ENCODE measurements at places on chromosomes 4 and X.

GRCh38 chr4:81049330-81049729, 18.8 kb downstream of the BMP3 start:
- no peak for DNase-seq

GRCh38 chrX:123085311-123085940, 98.7 kb upstream of the GRIA3 start:
- no peak for DNase-seq

DNA sequence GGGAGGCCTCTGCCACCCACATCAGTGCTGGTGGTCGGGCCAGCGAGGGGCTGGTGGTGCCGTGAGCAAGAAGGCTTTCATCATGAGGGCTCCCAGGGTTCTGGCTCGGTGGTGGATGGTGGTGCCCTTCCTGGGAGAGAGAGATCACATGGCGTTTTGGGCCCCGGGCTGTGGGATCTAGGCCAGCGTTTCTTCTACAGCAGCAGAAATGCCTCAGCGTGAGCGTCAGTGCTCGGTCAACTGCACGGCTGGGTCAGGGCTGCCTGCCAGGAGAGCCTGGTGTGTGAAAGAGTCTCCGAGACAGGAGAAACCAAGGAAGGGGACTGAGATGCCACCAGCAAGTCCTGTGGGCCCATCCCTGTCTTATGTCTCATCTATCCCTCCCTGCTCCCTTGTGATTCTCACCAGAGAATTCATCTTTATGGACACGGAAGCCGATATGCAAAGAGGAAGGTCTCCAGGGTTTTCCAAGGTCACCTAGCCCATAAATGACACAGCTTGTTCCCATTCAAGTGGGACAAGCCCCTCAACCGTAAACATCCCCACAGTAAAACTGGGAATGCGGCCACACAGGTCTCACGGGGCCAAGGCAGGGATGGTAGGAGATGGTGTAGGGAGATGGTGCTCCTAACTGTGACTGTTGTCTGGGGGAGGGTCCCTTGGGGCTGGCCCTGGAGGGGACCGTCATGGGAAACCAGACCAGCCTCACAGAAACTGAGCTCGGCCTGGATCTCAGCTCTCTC, 99.2 kb downstream of the SORCS2 start:
- DNase-seq: no peak

GRCh38 chr4:38179690-38180377, 219.6 kb downstream of the PTTG2 start:
- DNase-seq: peak; percentile 65

GRCh38 chr4:156906325-156906724, 65.3 kb downstream of the PDGFC start:
- no peak for DNase-seq

DNA sequence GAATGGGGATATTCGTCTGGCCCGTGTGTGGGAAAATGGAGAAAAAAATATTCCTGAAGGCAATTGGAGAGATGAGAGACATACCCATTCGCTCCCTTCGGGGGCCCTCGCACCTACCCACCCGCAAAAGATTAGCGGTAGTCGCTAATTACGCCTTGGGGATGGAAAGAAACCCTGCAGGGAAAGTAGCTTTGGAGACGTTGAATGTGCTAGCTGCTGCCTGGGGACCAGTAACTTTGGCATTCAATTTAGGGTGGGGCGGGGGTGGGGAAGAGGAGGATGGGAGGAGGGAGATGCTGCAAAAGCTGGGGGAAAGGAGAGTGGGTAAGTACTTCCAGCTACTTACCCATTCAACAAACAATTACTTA, 407 bp upstream of the ZC4H2 start:
- no peak for DNase-seq

GRCh38 chr4:19380600-19380999, 871.1 kb upstream of the SLIT2 start:
- DNase-seq: no peak

GRCh38 chr4:60868232-60868960, 331.7 kb upstream of the ADGRL3 start:
- DNase-seq: no peak

DNA sequence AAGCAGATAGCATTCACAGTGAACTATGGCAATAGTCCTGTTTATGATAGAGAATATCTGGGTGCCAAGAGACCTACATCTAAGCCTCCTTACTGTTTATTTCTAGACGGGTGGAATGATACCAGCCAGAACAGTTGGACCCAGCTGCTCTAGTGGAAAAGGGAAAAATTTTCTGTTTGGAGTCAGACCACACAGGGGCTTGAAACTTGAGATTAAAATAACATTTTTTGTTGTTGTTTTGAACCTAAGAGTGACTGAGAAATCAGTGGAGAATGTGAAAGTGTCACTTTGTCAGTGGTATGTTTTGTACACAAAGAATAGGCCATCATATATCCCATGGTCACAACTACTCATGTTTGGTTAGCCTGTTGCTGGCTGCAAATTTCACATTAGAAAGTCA, 105.7 kb downstream of the AGTR2 start:
- DNase-seq: no peak

DNA sequence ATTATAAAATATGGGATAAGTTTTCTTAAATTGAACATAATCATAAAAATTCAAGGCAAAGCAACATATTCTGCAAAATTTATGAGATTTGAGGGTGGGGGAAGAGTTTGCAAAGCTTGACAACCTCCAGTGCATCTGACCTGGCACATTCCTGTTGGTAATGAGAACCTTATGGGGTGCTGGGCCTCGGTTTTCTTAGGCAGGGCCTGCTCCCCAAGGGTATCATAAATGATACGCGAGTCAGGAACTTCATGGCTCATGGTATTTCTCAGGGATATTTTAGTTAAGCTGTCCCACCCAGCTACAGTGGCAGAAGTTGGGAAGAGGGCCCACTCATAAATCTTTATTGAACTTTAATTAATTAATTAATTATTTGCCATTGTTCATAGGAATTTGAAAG, 13.2 kb downstream of the AFF2 start:
- no peak for DNase-seq

GRCh38 chrX:125203737-125204578, 115.7 kb upstream of the TEX13C start:
- DNase-seq: no peak

DNA sequence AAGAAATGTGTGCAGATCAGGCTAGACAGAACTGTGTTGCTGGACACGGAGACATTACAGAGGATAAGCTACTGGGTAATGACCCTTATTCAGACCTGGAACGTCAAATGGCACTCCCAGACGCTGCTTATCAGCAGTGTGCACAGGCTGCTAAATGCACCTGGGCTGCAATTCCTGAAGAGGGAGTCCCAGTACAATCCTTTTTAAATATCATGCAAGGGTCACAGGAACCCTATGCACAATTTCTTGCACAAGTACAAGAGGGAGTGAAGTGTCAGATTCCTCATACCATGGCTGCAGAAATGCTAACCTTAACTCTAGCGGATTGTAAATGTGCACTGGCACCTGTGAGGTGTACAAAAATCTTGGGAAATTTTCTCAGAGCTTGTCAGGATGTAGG, 16.9 kb downstream of the SPIN2B start:
- no peak for DNase-seq

- no peak for DNase-seq
Measured at GRCh38 chr4:95984081-95984480, 144.2 kb downstream of the PDHA2 start.

- DNase-seq: no peak
Measured at GRCh38 chr4:24646798-24647460, 62.6 kb upstream of the DHX15 start.

DNA sequence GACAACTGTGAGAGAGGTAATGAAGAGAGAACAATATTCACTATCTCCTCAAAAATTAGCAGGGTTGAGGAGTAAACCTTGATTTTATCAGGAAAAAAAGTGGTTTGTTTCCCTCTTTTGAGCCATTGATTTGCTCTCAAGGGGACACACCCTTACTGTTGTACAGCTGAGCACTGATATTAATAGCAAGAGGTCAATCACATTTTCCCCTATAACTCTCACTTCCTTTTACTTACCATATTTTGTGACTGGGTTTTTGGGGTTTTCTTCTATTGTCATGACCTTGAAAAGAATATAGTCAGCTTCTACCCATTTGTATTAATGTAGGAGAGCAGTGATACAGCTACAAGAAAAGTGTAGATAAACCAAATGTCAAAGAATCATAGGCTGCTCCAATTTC, 70.2 kb upstream of the LONRF3 start:
- no peak for DNase-seq

GRCh38 chr4:132767901-132768300, 381.2 kb upstream of the PCDH10 start:
- no peak for DNase-seq

DNA sequence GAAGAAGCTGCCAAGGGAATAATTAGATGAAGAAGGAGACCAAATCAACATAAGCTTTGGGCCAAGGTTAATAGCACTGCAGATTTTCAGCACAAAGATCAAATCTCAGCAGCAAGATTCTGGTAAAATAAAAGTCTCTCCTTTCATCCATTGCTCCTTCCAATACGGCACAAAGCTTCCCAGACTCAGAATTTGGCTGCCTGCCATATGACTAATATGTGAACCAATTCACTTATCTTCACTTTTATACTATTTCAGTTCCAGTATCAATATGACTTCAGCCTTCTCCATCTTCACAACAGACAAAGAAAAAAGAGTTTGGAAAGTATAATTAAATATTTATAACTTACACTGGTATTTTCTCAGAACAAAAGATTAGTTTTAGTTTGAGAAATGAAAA, 978.3 kb upstream of the GRID2 start:
- DNase-seq: no peak

GRCh38 chr4:105471566-105472176, 2.2 kb downstream of the PPA2 start:
- peak; percentile 72 for DNase-seq

- no peak for DNase-seq
Measured at GRCh38 chrX:80879916-80880315, 70.2 kb upstream of the BRWD3 start.

DNA sequence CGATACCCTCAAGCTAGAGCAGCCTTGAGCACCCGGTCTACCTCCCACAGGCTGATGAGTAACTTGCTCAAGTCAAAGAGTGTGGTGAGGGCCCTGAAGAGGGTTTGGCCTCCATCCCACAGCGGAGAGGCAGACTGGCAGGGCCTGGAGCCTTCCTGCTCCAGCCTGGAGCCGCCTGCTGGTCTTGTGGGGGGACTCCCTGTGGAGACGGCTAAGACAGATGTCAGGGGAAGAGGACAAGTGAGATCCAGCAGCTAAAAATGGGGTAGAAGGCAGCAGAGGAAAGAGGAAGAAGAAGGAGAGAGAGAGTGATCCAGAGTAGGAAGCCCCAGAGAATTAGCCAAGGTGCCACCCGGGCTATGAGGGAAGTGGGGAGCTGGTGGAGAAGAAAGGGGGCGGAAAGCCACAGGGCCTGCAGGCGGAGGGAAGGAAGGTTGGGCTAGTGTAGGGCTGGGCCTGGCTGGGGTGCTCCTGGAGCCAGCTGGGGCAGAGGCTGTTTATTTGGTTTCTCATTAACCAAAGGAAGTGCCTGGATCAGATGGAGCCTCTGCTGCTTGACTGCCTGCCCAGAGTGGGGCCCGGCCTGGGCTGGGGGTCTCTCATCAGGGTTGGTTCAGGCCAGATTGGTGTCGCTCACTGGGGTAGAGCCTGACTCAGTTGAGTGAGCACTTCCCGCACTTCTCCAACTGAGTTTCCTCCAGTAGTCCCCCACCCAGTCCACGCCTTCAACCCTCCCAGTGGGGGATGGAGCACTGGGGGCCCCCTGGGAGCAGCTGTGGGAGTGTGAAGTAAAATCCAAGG, 14.2 kb downstream of the EFNB1 start:
- DNase-seq: no peak
